ENCODE measurements at places on chromosomes 1 and 21.

DNA sequence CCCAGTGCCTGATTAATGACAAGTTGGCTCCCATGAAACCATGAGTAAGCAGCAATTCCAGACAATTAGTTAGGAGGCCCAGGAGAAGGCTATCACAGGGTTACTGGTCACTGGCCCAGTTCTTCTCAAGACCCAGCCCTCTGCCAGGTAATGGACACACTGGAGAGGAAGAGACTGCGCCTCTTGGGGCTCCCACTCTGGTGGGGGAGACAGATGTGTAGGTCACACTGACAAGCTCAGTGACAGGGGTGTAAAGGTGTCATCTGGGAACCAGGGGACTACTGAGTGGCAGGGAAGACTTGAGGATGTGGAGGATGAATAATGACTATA, 4.9 kb downstream of the HPCA start:
- no peak for DNase-seq

- DNase-seq, result no peak
Observed at GRCh38 chr1:111867868-111868440, 112.3 kb downstream of the DDX20 start.

DNA sequence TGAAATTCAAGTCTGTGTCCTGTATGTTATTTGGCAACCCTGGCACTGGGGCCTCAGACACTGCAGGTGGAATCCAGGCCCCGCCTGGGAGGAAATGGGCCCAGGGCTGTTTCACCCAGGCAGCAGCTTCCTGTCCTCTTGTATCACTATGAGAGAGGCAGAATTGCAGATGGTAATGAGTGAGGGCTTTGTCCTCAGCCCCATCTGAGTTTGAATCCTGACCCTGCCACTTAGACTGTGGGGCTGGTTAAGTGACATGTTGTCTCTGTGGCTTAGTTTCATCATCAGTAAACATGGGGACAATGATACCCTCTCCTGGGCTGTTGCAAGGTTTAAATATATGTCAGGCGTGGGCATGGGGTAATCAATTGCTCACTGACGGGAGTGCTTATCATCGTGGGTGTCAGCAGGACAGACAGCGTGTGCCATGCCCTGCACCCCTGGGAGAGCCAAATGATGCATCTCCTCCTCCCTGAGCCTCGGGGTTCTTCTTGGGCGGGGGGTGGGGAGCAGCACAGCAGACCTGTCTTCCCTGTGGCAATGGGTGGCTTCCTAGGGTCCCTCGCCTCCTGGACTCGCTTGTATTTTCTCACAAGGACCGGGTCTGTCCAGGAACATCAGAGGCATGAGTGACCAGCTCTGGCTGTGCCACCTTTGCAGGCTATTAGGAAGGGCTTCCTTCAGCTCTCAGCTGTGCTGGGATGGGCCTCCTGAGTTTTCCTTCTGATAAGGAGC, 42.1 kb downstream of the ARHGEF10L start:
- DNase-seq, result no peak

DNA sequence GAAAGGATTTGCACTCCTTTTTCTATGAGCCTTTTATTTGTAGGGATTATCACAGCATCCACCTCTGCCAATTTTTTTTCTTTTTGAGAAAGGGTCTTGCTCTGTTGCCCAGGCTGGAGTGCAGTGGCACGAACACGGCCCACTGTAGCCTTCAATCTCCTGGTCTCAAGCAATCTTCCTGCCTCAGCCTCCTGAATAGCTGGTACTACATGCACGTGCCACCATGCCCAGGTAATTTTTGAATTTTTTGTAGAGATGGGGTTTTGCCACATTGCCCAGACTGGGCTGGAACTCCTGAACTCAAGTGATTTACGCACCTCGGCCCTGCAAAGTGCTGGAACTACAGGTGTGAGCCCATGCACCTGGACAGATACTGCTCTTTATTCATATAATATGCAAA, 2.1 kb downstream of the SAMSN1 start:
- DNase-seq, result no peak

DNA sequence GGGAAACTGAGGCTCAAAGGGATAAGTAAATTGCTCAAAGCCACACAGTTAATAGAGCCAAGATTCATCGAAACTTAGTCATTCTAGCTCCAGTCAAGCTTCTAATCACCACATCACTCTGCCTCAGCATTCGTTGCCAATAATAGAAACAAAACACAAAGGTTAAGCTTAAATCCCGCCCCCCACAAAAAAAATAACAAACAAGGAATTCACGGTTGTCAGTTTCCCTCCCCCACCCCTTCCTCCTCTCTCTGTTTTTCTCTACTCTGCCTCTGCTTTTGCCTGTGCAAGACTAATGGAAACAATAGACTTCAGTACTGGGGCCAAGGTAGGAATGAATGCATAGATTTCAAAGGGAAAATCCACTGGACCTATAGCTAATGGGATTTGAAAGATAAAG, 70.7 kb upstream of the ZNF644 start:
- DNase-seq, result no peak

GRCh38 chr1:88462488-88463261, 221.4 kb upstream of the PKN2 start:
- DNase-seq, result no peak

GRCh38 chr1:233543338-233544255, 70.3 kb upstream of the KCNK1 start:
- DNase-seq, result no peak

DNA sequence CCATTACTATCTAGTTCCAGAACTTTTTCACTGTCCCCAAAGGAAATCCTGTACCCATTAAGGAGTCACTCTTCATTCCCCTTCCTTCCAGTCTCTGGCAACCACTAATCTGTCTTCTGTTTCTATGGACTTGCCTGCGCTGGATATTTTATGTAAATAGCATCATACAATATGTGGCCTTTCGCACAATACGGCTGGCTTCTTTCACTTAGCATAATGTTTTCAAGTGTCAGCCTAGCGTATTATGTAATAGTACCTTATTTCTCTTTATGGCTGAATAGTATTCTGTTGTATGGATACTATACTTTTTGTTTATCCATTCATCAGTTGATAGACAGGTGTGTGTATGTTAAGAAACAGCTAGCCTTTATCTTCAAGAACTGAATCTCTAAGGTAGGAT, 14.3 kb downstream of the ATF3 start:
- DNase-seq, result no peak

- no peak for DNase-seq
Observed at GRCh38 chr21:39022863-39023693, 160.2 kb downstream of the PSMG1 start.

DNA sequence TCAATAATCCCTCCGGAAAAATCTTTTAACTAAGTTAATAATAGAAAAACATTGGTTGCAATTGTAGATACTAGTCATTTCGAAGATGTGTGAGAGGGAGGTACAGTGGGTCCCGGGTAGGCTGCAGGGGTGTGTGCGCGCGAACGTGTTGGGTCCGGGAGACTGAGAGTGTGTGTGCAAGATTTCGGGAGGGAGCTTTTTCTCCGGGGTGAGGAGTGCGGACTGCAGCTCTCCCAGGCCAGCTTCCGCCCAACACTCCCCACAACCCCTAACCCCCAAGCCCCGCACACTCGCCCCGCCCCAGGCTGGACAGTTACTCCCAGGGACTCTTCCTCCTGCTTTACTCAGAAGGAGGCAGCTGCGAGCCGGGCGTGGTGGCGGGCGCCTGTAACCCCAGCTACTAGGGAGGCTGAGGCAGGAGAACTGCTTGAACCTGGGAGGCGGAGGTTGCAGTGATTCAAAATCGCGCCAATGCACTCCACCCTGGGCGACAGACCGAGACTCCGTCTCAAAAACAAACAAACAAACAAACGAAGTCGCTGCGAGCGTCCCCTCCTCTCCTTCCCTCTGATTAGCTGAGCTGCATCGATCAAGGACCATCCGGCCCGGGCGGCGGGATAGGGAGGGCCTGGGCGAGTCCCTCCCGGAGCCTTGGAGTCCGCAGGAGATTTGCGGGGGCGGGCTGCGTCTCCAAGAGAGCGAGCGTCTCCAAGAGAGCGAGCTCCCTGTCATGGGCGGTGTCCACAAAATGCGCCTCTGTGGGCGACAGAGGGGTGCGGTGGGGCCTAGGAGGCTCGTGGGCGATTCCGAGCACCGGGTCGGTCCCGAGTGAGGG, 28.3 kb upstream of the PPM1J start:
- DNase-seq, result no peak

GRCh38 chr1:89610457-89611011, 22.4 kb upstream of the LRRC8C start:
- no peak for DNase-seq

- no peak for DNase-seq
Observed at GRCh38 chr1:154619181-154619948, 11.4 kb upstream of the ADAR start.

- DNase-seq, result no peak
Observed at GRCh38 chr1:7558481-7558880, 212.6 kb upstream of the VAMP3 start.

- no peak for DNase-seq
Observed at GRCh38 chr1:2972879-2973575, 48.2 kb upstream of the ACTRT2 start.

DNA sequence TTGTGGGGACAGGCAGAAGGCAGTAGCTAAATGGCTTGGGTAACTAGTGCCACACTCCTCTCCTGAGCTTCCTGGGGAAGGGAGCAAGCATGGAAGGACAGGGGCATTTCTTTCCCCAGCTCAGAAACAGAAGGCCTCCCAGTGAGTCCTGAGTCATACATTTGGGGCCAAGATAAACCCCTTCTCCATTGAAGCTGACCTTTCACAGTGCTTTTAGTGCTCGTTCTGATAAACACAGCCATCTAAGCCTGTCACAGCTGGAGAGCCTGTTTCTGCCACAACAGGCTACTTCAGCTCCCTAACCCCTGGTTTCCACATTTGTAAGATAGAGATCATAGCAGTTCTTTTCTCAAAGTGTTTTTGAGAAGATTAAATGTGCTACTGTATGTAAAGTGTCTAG, 374.0 kb downstream of the LMX1A start:
- no peak for DNase-seq

GRCh38 chr1:214289574-214290272, 8.8 kb downstream of the SMYD2 start:
- DNase-seq, result no peak

DNA sequence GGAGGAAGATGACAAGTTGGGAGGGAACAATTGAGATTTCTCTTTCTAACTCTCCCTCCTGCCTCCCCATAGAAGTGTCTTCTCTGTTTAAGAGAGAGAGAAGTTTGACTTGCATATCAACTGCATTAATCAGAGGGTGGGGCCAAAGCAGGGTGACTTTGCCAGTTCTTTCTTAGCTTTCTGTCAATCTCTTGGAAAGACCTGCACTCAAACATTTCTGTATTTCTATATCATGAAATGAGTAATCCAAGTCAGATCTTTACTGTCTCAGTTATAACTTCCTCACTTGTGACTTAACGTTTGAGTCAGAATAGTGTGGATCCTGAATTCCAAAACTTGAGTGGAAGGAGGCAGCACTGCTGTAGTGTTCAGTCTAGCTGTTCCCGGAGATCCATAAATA, 180.8 kb upstream of the KCNK2 start:
- no peak for DNase-seq

Data from GM12864 (cell line).